ENCODE measurements at places on chromosomes 12 and 14. TPM values are rescaled to one million over a fixed set of nuclear protein-coding genes. Genes with fewer than 3 reads are reported as not detected.

Gene CELA1
- not detected for total RNA-seq

Gene SLC22A17
- total RNA-seq: 349 TPM

Gene CLEC1A
- 5.5 TPM for total RNA-seq

Gene PYM1
- total RNA-seq: 18.1 TPM

Gene C12orf42
- total RNA-seq: 0.98 TPM

Gene ASIC1
- 43.7 TPM for total RNA-seq

Gene GPR84
- total RNA-seq: 1.4 TPM

Gene TAS2R43
- 3.3 TPM for total RNA-seq

Gene PPP4R4
- 34.5 TPM for total RNA-seq

Gene MYBPC1
- 19.9 TPM for total RNA-seq

Gene CCDC196
- not detected for total RNA-seq

Gene PRIM1
- 7.5 TPM for total RNA-seq

DNA sequence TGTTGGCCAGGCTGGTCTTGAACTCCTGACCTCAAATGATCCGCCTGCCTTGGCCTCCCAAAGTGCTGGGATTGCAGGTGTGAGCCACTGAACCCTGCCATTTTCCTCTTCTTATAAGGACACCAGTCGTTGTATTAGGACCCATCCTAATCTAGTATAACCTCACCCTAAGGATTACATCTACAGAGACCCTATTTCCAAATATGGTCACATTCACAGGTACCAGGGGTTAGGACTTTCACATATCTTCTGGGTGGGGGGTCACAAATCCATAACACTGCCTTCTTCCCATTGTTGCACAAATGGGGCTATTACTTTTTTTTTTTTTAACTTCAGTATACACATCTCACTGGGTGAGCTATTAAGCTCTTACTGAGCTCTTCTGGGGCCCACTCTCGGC lies 38.6 kb downstream of the ARF6 start:
- DNase-seq: no peak

GRCh38 chr14:59677771-59678231 lies 101.2 kb upstream of the CCDC175 start:
- DNase-seq: no peak

GRCh38 chr12:68667291-68667690 lies 19.5 kb upstream of the NUP107 start:
- no peak for DNase-seq

DNA sequence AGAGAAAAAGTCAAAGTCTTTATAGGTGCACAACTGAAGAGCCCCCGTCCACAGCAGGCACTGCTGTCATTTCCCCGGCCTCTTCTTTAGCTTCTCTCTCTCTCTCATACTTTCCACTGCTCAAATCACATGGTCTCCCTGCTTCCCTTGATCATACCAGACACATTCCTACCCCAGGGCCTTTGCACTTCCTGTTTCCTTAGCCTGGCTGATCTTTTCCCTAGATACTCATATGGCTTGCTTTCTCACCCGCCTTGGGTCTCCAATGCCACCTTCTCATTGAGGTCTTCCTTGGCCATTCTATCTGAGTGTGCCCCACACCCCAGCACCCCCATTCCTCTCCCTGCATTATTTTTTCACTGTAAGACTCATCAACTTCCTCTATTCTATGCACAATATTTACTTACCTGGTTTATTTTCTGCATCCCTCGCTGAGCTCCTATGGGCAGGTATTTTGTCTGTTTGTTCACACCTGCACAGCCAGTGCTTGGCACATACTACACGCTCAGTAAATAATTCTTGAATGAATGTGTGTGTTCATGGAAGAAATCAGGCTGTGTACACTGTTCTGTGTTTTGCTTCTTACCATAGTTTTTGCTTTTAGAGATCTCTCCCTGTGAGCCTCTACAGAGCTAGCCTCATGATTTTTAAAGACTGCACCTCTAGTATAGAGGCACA lies 31.9 kb downstream of the SERPINA1 start:
- no peak for DNase-seq

GRCh38 chr14:75202657-75203056 lies 26.2 kb upstream of the TMED10 start:
- no peak for DNase-seq

- no peak for DNase-seq
Observed at GRCh38 chr14:89330236-89331002, 86.6 kb downstream of the FOXN3 start.

DNA sequence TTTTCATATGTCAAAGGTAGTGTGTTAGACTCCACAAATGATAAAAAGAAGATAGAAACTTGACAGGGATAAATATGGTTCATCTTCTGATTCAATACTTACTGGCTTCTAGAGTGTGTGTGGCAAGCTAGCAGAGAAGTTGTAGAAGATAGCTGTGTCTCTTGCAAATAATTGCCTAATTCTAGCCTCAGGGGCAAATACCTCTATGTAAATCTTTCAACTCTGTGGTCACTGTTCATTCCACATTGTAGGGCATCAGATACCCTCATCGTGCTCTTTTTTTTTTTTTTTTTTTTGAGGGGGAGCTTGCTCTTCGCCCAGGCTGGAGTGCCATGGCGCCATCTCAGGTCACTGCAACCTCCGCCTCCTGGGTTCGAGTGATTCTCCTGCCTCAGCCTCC lies 1.7 kb downstream of the OLR1 start:
- DNase-seq: no peak

DNA sequence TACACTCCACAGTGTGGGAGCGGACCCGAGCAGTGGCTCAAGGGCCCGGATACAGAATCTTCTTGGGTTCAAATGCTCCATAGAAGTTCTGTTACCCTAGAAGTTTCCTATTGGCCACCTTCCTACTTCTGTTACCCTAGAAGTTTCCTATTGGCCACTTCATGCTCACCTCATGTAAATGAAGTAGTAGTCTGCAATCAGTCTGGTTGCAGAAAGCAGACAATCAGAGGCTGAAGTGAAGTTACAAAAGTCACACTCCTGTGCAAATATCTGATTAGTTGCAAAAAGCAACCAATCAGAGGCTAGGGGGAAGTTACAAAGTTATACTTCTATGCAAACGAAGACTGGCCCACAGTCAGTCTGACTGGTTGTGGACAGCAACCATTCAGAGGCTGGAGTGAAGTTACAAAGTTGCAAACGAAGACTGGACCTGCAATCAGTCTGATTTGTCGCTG lies 77.8 kb upstream of the CPNE8 start:
- no peak for DNase-seq

- no peak for DNase-seq
Observed at GRCh38 chr14:102929241-102930137, 7.0 kb downstream of the AMN start.

GRCh38 chr12:92988622-92989130 lies 59.6 kb upstream of the EEA1 start:
- no peak for DNase-seq

DNA sequence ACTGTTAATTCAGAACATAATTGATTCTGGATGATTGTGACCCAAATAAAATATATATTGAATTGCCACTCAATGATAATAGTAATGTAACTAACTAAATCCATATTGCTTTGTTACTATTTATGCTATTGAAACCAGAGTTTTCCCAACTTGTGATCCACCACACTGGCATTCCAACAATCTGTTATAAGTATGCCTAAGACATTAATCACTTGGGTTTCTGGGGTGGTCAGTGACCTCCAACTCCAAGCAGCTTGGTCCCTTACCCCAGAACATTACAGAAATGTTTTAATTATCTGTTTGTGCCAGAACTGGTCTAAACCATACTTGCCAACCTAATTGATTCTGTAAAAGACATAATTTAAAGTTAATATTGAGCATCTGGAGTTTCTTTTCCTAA lies 14.6 kb downstream of the CAPS2 start:
- no peak for DNase-seq

GRCh38 chr14:96038920-96039632 lies at the start of gene C14orf132:
TSS of gene C14orf132 (plus strand) at chr14:96039362. CDS start at chr14:96039501, 139 bp downstream.
- peak; percentile 66 for DNase-seq

GRCh38 chr14:42299692-42300091 lies 693.0 kb downstream of the LRFN5 start:
- no peak for DNase-seq

GRCh38 chr14:103091041-103091882 lies 3.3 kb upstream of the EXOC3L4 start:
- DNase-seq: no peak

- no peak for DNase-seq
Observed at GRCh38 chr12:14741153-14741552, 44.8 kb upstream of the GUCY2C start.

DNA sequence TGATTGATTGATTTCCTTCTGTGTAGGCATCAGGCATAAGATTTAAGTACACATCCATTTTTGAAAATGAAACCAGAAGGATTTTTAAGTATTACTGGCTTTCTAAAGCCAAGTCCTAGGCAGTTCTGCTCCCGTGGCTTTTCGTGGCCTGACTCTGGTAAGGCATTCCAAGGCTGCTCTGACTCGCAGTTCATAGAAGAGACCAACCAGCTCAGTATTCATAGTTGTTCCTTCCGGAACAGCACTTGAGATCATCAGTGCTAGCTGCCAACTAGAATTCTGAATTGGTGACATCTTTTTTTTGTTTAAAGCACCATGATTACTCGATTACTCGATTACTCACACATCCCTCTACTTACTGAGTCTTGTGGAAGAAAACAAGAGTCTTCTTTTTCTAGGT lies 25.9 kb downstream of the SUDS3 start:
- DNase-seq: no peak

DNA sequence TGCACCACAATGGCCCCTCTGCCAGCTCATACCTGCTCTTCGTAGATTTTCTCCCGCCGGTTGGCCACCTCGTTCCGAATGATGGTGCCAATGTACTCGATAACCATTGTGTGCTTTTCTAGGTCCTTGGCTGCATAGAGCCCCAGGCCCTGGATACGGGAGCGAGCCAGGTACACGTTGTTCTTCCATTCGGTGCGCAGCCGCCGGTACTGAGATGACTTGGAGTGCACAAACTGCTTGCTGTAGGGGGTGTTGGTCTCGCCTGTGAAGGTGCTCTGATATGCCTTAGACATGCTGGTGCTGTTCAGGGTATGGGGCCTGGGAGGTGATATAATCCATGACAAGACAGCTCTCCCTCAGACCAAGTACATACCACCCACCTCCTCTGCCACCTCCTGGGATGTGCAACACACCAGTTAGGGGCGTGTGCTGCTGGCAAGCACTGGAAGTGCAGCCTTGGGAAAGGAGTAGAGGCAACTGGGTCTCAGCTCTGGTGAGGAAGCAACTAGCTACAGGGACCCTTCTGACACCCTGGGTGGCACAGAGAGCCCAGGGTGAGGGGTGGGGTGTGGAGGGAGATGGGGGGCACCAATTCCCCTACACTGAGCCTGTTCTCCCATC lies 4.1 kb upstream of the PRKAG1 start:
- no peak for DNase-seq

DNA sequence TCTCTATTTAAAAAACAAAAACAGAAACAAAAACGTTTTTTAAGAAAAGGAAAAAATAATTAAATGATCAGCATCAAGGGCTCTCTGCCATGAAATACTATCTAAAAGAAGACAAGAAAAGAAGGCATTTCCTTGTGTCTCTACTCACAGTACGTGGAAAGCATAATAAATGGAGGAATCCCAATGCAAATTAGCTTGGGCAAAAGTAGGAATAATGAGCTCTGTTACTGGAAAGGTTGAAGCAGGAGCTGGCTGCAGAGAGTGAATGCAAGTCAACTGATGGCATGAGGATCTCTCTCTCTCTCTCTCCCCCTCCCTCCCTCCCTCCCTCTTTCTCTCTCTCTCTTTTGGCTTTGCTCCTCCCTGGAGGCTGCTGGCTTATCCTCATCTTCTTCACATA lies 85.9 kb downstream of the TBX3 start:
- DNase-seq: no peak

- DNase-seq: no peak
Observed at GRCh38 chr12:19819231-19819630, 379.9 kb downstream of the AEBP2 start.

GRCh38 chr12:56851462-56851861 lies 82.7 kb downstream of the SDR9C7 start:
- DNase-seq: no peak

DNA sequence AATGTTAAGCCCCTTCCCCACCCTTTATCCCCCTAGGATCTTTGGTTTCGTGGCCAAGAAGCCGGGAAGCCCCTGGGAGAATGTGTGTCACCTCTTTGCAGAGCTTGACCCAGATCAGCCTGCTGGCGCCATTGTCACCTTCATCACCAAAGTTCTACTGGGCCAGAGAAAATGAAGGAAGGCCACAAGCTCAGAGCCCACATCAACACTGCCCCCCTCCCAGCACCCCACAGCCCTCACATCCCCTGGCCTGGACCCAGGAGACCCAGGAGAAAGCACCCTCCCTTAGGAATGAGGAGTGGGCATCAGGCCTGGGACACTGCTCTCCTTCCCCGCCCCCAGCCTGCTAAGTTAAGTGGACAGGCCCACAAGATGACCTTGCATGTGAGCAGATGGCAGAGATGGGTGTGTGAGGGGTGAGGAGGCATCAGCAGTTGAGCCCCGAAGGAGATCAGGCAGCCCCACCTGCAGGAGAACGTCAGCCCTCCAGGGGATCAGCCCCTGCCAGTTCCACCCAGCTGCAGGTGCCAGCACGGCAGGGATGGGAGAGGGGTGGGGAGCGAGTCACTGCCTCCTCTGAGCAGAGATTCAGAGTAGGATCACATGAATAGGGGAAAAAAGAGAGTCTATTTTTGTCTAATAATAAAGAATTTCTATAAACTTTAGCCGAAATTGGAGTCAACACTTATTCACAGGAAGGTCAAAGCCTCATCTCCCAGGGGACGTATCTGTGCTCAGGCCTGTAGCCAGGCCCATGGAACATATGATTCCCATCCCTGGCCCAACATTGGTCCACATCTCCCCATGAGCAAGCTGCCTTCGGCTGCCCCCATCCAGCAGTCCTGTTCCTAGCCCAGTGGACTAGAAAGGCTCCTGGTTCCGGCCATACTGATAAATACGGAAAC lies 14.1 kb downstream of the TNS2 start:
- no peak for DNase-seq

DNA sequence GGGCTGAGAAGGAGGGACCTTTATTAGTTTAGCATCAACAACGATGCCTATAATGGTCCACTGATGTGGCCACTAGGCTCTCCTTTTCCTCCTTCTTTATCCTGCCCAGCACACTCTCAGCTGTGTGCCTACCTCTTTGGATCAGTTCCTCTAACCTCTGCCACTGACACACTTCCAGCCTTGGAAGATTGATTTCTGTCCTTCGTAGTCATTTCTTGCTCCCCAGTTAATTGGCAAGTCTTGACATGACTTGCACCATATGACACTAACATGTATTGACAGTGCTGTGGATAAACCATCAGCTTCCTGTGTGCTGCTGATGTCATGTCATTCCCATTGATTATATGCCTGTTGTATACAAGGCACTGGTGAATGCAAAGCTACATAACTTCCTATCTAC lies 90.2 kb upstream of the PLEKHG7 start:
- DNase-seq: no peak
